ENCODE measurements at places on chromosomes 6 and 20.

DNA sequence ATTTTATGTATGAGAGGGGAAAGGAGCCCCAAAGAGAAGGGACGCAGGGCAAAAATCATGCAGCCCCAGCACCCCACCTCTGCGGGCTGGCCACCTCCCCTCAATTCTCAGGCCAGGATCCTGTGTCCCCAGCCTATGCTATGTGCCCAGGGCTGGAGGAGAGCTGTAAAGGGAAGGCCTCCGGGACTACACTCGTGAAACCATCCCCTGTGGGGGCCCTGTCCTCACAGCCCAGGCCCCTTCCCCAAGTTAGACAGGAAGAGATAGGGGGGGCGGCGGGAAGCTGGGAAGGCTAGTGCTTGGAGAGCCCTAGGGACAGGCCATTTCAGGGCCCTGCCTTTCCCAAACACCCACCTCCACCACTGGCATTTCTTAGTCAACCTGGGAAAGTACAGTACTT, 1.4 kb upstream of the COL11A2 start:
- peak; percentile 32 for DNase-seq

DNA sequence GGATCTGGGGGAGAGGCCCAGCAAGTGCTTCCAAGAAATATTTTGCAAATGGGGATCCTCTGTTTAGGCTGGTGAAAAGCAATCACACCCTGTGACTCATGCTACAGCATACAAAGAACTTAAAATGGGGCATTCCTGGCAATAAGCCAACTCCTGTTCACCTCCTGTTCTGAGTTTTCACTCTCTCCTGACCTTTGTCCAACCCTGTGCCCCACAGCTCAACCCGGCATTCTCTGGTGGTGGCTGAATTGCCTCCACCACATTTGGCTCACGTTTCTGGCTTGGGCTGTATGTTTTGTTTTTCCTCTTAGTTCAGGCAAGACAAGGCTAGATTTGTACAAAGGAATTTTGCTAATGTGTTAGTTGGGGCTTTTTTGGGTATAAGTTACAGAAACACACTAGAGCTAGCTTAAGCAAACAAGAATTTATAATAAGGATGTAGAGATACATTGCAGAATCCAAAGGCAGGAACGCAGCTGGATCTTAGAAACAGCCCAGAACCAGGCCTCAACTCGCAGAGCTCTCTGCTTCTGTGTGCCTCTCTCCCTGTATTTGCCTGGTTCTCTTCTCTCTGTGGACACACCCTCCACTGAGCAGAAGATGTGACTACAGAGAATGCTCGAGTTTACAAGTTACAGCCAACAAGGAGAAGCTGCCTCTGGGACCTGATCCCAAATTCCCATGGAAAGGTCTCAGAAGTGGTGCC, 9.4 kb downstream of the ABCC10 start:
- no peak for DNase-seq

- peak; percentile 75 for DNase-seq
These were observed 1.6 kb downstream of the SLC17A9 start for GRCh38 chr20:62953839-62954703.

DNA sequence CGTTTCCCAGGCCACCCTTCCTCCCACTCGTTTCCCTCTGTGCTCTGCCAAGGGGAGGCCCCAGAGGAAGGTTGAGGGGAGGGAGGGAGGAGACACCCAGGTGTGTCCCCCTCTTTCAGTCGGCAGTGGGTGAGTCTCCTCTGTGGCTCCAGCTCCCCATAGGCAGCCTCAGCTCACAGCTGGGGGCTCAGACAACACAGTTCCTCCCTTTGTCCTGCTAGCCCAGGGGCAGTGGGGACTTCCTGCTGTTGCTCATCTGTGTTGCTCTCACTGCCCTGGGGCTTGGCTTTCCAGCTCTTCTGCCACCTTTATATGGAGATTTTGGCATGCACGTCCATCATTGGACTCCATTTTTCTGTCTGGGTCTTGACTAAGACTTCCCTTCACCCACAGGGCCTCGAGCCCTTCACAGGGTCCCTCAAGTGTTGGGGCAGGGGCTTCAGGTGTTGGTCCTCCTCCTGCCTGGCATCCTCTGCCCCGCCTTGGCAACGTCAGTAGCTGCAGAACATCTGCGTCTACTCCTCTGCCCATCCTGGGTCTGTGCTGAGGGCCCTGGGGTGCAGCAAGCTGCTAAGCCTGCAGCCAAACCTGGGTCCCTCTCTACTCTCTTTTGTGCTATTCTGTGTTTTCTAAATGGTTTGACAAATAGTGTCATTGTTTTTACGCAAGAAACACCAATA, 190.6 kb upstream of the PMEPA1 start:
- DNase-seq = no peak

- no peak for DNase-seq
These were observed 26.4 kb downstream of the CRISP1 start for GRCh38 chr6:49839957-49840356.

GRCh38 chr20:62804627-62805154, at the start of gene OGFR:
Gene OGFR (plus strand): TSS chr20:62804835. CDS start chr20:62804860, 25 bp downstream.
- no peak for DNase-seq

- DNase-seq = no peak
These were observed 24.9 kb downstream of the RNF144B start for GRCh38 chr6:18412068-18412467.

DNA sequence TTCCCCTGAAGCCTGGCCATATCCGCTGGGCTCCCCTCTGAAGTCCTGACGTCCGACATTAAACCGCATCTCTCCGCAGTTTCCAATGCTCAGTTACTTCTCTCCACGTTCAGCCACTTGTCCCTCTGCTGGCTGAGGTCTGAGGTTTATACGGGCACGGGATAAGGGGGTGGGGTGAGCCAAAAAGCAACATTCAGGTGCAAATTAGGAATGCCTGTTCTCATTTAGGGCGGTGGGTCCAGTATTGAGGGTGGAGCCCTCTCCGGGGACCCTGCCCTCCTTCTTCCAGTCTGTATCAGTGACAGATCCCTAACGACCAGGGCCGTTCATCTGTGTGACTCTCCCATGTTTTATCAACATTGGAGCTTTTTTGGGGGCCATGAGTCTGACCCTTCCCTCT, 1454.4 kb downstream of the HACE1 start:
- DNase-seq = no peak

GRCh38 chr20:52922436-52922835, 49.7 kb upstream of the TSHZ2 start:
- DNase-seq = no peak

GRCh38 chr20:20731000-20731944, 18.8 kb upstream of the RALGAPA2 start:
- DNase-seq = no peak

GRCh38 chr6:144047688-144048087, 39.6 kb upstream of the PLAGL1 start:
- DNase-seq = no peak

GRCh38 chr6:111920578-111920977, 47.3 kb upstream of the FYN start:
- no peak for DNase-seq

GRCh38 chr20:22569353-22569752, 15.0 kb downstream of the FOXA2 start:
- peak; percentile 50 for DNase-seq

- DNase-seq = no peak
These were observed 315.1 kb downstream of the SMOC2 start for GRCh38 chr6:168756009-168756634.

DNA sequence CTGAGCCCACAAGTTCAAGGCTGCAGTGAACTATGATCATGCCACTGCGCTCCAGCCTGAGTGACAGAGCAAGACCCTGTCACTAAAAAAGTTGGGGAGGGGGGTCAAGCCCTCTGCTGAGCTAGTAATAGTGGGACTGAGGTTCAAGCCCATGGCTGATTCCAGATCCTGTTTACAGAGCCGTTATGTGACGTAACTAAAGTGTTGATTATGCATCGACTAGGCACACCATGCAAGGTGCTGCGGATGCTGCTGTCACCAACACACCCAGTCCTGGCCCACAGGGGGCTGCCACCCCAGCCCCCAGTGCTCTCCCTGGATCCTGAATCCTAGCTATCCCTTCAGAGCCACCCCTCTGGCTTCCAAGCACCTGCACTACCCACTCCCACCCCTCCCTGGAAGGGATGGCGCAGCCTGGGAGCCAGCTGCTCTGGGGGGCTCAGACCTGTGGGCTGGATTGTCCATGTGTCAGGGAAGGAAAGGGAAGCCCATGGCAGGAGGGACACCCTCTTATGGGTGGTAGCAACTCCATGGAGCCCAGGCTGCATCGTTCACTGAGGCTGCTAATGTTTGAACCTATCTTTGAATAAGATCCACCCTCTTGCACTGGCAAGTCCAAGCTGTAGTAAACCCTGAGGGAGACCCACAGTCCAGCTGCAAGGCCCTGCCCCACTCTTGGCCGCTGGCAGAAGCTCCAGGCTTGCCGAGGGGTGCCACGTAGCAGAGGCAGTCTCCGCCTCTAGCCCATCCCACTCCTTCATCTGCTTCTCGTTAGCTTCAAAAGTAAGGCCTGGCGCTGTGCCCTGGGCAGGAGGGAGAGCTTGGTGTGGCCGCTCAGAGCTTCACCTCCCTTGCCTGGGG, 95.0 kb downstream of the SNX5 start:
- DNase-seq = peak; percentile 34

DNA sequence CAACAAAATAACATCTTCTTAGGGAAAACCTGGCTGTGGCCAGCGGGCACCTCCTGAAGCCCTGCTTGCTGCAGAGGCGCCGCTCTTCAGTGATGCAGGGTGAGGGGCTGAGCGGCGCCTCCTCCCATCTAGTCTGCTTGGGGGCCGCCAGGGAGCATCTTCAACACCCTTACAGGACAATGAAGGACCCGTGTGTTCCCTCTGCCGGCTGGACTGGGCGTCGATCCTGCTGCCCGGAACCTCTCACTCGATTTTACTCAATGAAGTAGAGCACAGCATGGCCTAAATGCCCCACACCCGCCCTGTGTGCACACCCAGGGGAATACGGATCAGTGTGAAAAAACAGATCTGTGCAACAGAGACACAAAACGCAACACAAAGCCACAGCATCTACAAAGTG, 28.5 kb upstream of the MPC1 start:
- DNase-seq = no peak

- no peak for DNase-seq
These were observed 131.6 kb upstream of the ESR1 start for GRCh38 chr6:151675746-151676459.

GRCh38 chr20:22577515-22578220, 6.7 kb downstream of the FOXA2 start:
- DNase-seq = peak; percentile 57

- DNase-seq = no peak
These were observed 25.4 kb downstream of the SPATA2 start for GRCh38 chr20:49889935-49890333.

- no peak for DNase-seq
These were observed 55.0 kb upstream of the BHLHE23 start for GRCh38 chr20:63061771-63062100.

GRCh38 chr20:18748987-18749386, 64.6 kb upstream of the SCP2D1 start:
- no peak for DNase-seq

- no peak for DNase-seq
These were observed 73.8 kb downstream of the TOX2 start for GRCh38 chr20:43988451-43988850.

GRCh38 chr20:44990425-44990824, 24.1 kb downstream of the STK4 start:
- no peak for DNase-seq

DNA sequence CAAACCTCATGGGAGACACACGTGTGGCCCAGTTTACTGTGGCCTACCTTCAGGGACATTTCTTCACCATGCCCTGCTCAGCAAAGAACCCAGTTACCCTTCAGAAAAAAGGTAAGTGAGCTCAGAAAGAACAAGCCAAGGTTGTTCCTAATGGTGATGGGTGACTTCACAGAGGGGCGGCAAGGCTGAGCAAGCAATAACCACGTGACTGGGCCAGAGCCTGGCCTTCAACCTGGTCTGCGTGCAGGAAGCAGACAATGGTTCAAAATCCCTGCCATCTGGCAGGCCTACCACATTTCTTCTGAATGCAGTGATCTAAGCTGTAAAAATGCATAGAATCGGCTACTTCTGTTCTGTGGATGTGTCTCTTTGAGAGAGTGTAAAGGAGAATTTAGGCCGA, 115.5 kb upstream of the CST7 start:
- no peak for DNase-seq

GRCh38 chr6:35049900-35050756, 91.0 kb downstream of the TCP11 start:
- DNase-seq = peak; percentile 59

DNA sequence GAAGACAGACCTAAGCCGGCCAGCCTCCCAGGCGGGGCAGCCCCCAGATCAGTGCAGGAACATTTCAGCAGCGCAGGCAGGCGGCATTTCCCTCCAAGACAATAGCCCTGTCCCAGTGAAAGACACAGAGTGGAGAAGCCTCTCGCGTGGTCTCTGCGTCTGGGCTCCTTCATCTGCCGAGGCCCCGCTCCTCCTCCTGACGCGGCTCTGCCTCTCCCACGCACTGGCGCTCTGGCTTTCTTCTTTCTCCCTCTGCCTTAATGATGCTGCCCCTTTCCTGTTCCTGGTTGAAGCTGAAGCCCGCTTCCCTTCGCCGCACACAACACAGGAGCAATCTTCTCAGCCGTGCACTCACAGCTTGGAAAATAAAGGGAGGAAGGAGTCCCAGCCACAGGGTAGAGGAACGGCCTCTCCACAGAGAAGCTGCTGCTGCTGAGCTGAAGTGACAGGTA, 347.5 kb downstream of the CDH4 start:
- peak; percentile 69 for DNase-seq

GRCh38 chr6:82333781-82334180, 29.8 kb upstream of the TPBG start:
- DNase-seq = no peak

- no peak for DNase-seq
These were observed 149.7 kb downstream of the LAMA2 start for GRCh38 chr6:129032602-129033001.

DNA sequence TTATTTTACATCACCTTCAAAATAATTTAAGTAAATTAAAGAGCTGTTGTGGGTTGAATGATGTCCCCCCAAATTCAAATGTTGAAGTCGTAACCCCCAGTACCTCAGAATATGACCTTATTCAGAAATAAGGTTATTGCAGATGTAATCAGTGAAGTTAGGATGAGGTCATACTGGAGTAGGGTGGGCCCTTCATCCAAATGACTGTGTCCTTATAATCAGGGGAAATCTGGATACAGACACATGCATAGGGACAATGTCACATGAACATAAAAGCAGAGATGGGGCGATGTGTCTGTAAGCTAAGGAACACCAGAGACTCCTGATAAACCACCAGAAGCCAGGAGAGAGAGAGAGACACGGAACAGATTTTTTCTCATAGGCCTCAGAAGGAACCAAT, 13.3 kb upstream of the IL20RA start:
- no peak for DNase-seq

GRCh38 chr6:23927935-23928334, 198.1 kb upstream of the NRSN1 start:
- DNase-seq = no peak

GRCh38 chr20:47370214-47370613, 13.7 kb upstream of the ZMYND8 start:
- no peak for DNase-seq

GRCh38 chr6:37010402-37010892, 5.0 kb downstream of the FGD2 start:
- DNase-seq = no peak

DNA sequence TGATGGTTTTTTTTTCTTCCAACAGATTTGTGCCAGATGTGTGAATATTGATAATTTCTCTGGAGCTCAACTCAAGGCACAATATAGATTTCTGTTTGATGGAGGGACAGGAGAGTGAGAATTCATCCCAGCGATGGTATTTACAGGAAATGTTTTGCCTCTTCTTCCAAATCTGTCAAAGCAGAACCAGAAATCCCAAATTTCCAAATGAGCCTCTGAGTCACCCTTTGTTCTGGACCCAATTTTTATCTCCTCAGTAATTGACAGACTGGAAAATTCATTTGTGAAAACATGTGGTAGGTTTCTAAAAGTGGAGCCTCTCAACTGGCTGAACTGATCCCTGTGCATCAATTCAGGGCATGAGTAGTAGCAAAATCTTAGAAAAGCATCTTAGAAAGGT, 223.2 kb upstream of the TSHZ2 start:
- DNase-seq = no peak
